ENCODE measurements at places on chromosomes 6 and 20. TPM values are rescaled to one million over a fixed set of nuclear protein-coding genes. Genes with fewer than 3 reads are reported as not detected.

GRCh38 chr6:22062807-22063408, 233.9 kb downstream of the PRL start:
- peak; percentile 44 for DNase-seq
- no peak overlapping the region for H3K27ac ChIP-seq
- H3K36me3 ChIP-seq, result no peaks in the 10 kb centered on the region
- H3K4me1 ChIP-seq, result no peaks in the 10 kb centered on the region
- no peak overlapping the region for H3K4me3 ChIP-seq

DNA sequence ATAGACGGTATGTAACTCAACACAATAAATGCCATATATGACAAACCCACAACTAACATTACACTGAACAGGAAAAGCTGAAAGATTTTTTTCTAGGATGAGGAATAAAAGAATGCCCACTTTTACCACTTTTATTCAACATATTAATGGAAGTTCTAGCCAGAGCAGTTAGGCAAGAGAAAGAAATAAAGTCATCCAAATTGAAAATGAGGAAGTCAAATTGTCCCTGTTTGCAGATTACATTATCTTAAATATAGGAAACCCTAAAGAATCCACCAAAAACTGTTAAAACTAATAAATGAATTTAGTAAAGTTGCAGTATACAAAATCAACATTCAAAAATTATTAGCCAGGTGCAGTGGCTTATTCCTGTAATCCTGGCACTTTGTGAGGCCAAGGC, 24.6 kb upstream of the ADGB start:
- no peaks in the 10 kb centered on the region for H3K4me1 ChIP-seq
- H3K4me3 ChIP-seq, result no peak overlapping the region
- H3K27ac ChIP-seq, result no peak overlapping the region
- H3K27me3 ChIP-seq, result no peaks in the 10 kb centered on the region
- no peak for DNase-seq
- no peaks in the 10 kb centered on the region for H3K36me3 ChIP-seq

- H3K27ac ChIP-seq, result no peak overlapping the region
- no peaks in the 10 kb centered on the region for H3K36me3 ChIP-seq
- no peak overlapping the region for H3K4me3 ChIP-seq
- H3K4me1 ChIP-seq, result no peaks in the 10 kb centered on the region
These were observed 20.0 kb downstream of the SULF2 start for GRCh38 chr20:47765271-47765670.

DNA sequence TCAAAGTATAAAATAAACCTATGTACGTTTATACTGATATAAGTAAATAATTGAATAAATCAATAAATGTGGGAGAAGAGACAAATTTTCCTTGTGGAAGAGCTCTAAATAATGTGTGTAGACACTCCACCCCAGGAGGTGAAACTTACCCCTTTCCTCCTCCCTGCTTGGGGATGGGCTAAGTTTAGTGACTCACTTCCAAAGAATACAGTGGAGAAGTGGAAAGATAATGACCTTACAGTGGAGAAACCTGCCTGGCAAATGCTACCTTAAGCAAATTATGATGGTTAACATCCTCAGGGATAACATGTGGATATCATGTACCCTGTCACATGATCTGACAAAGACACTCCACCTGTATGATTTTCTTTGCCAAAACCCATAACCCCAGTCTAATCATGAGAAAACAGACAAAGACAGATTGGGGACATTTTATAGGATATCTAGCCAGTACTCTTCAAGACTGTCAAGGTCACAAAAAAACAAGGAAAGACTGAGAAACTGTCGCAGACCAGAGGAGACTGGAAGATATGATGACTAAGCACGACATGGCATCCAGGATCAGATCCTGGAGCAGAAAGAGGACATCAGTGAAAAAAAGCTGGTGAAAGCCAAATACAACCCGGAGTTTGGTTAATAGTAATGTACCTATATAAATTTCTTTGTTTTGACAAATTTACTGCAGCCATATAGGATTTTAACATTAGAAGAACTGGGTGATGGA, 195.5 kb upstream of the PRDM1 start:
- H3K4me1 ChIP-seq, result no peaks in the 10 kb centered on the region
- H3K36me3 ChIP-seq, result no peaks in the 10 kb centered on the region
- H3K4me3 ChIP-seq, result no peak overlapping the region
- H3K27ac ChIP-seq, result no peak overlapping the region

DNA sequence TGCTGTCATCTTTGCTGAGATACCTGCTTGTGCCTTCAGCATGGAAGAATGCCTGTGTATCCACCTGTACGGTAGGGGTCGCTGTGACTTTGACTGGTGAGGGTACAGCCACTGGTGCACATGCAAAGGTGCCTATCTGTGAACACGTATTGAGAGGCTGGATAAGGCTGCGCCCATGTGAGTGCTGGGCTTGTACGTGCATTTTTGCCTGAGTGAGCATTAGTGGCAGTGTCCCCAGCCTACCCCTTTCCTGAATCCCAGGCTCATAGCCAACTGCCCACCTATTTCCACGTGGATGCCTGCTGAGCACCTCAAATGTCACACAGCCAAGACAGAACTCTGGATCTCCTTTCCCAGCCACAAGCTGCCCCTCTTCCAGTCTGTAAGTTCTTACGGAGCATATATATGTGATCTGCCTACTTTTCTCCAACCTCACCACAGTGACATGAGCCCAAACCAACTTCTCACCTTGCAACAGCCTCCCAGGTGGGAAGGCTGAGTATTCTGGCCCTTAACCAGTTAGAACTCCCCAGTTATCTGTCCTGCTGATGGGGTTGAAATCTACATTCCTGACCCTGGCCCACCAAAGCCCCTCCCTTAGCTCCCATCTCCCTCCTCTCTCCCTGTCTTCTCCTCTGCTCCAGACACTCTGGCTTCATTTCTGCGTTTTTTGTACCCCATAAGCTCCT, 1.1 kb upstream of the SLC2A10 start:
- DNase-seq, result no peak
- H3K4me3 ChIP-seq, result no peak overlapping the region
- no peaks in the 10 kb centered on the region for H3K27me3 ChIP-seq

DNA sequence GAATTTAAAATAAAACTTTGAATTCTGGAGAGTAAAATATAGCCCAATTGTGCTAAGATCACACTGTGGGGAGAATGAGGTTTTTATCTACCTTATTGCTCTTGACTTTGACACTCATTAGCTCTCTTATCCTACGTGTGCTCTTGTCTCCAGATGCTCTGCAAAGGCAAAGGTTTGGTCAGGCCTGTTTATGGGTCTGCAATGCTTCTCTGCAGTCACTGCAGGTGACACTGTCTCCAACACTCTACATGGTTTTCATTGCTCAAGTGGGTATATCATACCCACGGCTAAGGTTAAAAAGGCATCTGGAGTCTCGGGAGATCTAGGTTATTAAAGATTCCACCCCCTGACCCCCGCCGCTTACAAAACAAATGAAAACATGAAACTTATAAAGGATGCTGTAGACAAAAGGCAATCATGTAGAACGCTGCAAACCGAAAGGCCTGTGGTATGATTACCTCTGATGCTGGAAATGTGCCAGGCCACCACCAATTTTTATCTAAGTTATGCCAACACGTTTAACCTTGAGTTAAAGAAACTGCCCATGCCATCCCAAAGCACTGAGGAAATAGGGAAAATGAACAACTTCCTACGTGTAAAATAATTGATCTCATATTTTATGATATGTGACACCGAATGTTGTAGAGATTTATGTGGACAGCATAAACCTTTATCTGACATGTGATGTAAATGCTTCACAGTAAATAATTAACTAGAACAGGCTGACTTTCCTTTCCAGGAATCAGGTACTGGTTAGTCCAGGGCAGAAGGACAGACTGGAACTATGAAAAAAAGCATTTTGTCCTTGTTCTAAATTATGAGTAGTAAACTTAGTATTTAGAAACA, 238.2 kb upstream of the NOX3 start:
- no peak overlapping the region for H3K27ac ChIP-seq
- H3K36me3 ChIP-seq, result no peaks in the 10 kb centered on the region
- H3K4me1 ChIP-seq, result no peaks in the 10 kb centered on the region
- H3K27me3 ChIP-seq, result no peaks in the 10 kb centered on the region
- H3K4me3 ChIP-seq, result no peak overlapping the region

GRCh38 chr20:44651684-44652423, at the start of gene ADA:
ADA (minus strand) TSS chr20:44651699; CDS start chr20:44651607, 92 bp downstream.
- H3K27me3 ChIP-seq, result no peaks in the 10 kb centered on the region
- DNase-seq, result peak; percentile 91
- no peak within 1 kb of the TSS for H3K27ac ChIP-seq
- peak within 1 kb of the TSS; percentile 41 for H3K4me3 ChIP-seq
- H3K36me3 ChIP-seq, result no peaks in the 10 kb centered on the region

THEMIS gene
- 0.68 TPM for total RNA-seq

BPIFA1 gene
- not detected for total RNA-seq

TP53TG5 gene
- 0.91 TPM for total RNA-seq

RAD21L1 gene
- not detected for total RNA-seq

TMEM244 gene
- total RNA-seq, result not detected
